ENCODE measurements at places on chromosomes 1 and 21.

DNA sequence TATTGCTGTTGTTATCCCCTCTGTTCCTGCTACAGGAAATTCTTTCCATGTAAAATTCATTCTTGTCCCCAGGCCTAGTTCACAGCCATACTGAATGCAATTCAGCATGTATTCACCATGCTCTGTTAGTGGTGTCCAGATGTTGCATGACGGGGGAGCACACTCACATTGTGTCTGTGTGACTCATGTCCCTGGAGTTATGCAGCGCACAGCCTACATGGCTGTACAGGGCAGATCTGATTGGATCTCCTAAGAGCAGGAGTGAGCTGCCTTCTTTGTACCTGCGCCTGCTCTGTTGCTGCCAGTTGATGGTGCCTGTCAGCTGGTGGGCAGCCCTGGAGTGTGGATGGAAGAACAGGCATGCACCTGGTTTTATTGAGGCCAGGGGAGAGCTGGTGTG lies 17.6 kb downstream of the HTR6 start:
- no peak for DNase-seq

DNA sequence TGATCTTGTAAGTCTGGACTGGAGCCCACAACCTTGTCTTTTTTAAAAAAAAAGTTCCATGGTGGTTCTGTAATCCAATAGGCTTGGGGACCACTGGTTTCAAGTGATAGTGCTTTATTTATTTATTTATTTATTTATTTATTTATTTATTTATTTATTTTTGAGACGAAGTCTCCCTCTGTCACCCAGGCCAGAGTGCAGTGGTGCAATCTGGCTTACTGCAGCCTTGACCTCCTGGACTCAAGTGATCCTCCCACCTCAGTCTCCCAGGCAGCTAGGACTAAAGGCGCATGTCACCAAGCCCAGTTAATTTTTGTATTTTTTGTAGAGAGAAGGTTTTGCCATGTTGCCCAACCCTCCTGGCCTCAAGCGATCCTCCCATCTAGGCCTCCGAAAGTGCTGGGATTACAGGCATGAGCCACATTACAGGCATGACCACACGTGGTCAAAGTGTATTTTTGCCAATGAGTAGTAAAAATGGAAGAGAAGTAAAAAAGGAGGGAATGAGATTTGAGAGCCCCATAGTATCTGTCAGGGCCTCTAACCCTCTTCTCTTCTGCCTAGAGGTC lies 44.8 kb upstream of the ARHGAP29 start:
- DNase-seq: no peak

- DNase-seq: no peak
Observed at GRCh38 chr1:233503366-233503954, 110.4 kb upstream of the KCNK1 start.

- peak; percentile 68 for DNase-seq
Observed at GRCh38 chr1:151839457-151840403, at the start of gene C2CD4D. Gene C2CD4D, minus strand, starts transcription at chr1:151839820. Its CDS starts 831 bp downstream, at chr1:151838989.

- peak; percentile 8 for DNase-seq
Observed at GRCh38 chr21:43193651-43194302, 25.0 kb downstream of the CRYAA start.

- no peak for DNase-seq
Observed at GRCh38 chr1:244254467-244254866, 197.2 kb downstream of the ADSS2 start.

DNA sequence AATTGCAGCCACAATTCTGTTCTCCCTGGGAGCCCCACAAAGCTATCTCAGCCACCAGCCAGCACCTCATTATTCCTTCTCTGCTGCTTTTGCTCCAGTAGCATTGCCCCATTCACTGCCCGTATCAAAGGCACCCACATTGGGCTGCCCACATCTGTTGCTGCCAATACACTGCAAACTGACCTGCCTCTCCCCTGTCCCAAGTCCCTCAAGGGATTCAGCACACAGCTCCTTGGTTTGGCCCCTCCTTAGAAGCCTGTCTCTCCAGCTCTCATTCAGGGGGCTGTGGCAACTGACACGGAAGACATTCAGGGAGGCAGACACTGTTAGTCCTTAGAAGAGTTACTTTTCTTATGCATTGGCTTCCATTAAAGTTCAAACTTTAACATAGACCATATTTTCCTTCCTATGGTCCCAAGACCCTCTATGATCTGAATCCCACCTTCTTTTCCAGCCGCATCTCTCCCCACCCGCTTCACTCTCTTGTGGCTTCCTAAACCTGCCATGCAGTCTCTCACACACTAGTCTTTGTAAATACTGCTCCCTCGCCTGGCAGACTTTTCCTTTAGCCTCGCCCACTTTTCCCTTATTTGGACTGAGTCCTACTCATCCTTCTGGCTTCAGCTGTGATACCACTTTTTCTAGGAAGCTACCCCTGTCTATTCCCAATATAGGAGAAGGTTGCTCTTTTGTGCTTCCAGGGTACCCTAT lies 19.3 kb upstream of the KLHDC8A start:
- no peak for DNase-seq

DNA sequence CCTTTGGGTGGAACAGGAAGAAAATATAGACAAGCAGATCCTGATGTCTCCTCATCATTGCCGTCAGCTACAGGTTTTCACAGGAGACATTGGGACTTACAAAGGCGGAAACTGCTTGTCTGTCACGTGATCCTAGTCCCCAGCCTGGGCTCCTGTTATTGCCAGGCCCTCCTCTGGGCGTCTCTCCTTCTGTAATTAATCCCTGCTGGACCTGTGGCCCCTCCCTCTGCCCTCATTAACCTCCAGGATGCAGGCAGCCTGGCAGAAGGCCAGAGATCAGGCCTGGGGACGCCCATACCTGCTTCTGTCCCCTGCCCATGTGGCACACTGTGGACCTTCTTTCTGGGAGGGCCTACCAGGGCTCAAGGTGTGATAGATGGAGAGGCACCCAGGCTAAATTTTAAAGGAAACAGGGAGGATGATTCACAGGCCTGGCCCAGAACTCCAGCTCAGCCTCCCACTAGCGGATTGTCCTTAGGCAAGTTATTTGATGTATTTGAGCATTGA lies 2.4 kb downstream of the S100A5 start:
- DNase-seq: no peak

DNA sequence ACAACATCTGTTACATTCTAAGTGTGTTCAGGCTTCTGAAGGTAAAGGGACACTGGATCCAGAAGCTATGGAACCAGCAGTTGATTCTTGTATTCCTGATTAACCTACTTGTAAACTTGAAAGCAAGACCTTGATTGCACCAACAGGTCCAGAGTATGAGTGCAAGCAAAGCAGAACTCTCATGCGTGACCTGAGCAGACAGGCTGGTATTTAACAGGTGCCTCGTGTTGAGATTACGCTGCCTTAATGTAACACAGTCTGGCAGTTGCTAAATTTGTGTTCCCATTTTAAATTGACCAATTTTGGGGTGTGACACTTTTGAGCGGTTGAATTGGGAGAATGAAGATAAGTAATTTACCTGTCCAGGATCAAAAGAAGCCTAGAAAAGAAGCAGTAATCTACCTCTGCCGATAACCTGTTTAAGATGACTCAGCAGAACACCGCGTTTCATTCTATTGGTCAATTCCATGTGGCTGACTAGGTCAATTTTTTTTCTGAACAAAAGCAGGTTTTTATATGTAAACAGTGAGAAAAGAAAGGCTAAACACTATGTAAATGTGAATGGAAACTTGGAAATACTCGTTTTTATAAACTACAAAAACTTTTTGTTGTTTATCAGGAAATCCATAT lies 147.6 kb downstream of the DYRK1A start:
- no peak for DNase-seq

DNA sequence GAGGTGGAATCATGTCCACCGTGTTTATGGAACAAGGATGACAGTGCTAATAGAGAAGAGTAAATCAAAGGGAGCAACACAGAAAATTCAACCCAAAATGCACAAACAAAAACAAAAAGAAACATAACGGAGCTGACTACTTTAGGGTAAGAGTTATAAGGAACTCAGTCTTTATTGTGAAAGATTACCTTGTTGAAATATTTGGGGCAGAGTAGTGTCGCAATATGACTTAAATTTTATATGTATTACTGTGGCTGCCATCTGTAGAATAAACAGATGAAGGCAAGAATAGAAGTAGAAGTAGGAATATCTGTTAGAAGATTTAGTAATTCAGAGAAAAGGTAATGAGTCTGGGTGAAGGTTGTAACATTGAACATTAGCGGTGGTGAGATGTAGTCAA lies 913.9 kb downstream of the BRINP3 start:
- no peak for DNase-seq

DNA sequence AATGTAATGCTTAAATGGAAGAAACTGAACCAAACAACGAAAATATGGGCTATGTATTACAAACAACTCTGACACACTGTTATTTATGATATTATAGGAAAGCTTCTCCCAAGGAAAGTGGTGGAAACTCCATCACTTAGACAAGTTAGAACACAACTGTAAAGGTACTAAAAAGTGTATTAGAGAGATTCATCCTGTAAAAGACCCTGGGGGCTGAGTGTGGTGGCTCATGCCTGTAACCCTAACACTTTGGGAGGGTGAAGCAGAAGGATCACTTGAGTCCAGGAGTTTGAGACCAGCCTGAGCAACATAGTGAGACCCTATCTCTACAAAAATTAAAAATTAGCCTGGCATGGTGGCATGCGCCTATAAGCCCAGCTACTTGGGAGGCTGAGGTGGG lies 7.4 kb upstream of the UBE4B start:
- DNase-seq: no peak

DNA sequence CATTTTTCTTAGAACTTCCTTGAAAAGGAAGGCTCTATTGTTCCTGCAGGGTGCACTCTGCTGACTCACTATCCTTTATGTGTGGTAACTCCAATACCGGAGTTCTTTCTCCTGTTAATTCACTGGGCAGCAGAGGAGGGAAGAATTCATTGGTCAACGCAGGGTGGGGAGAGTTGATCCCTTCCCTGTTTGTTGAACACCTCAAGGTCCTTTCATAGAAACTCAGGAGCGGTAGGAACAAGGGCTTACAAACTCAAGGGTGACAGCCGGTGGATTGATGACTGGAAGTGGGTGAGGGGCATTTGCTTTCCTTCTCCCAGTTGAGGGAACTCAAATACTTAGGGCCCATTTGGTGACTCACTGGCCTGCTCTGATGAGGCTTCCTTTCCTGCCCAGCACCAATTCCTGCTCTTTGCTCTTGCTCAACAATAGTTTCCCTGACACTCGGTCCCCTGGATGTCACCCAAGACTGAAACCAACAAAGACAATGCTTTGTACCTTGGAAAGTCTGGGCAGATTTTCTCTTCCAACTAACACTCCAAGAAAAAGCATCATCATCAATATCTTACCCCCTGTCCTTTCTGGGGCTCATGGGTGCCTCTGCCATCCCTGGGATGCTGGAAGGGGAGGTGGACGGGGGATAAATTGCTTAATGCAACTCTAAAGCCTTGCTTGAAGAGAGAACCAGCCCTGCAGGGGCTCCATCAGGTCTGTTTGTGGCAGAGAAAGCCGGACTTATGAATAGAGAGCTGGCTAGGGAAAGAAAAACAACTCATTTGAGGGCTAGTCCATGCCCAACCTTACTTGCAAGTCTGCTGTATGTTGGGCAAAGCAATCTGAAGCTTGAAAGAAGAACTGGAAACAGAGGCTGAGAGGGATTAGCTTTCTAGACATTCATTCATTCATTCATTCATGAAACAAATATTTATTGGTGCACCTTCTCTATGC lies 9.3 kb downstream of the SLC26A9 start:
- DNase-seq: no peak

DNA sequence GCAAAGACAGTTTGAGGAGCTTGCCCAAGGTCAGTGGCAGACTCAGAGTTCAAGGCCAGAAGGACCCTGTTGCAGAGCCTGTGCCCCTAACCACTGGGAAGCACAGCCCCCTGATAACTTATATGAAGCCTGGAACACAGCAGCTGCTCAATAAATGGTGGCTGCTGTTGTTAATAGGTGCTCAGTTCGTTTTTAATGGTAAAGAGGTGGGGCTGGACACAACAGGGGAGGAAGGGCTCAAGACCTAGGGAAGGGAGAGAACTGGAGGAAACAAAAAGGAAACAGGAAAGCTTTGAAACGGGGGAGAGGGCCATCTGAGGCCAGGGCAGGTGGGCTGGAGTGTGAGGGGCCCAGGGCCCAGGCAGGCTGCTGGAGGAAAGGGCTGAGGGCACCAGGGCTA lies 125.4 kb downstream of the LACTBL1 start:
- no peak for DNase-seq

GRCh38 chr21:14744368-14744767 lies 198.3 kb upstream of the SAMSN1 start:
- no peak for DNase-seq

GRCh38 chr21:38474124-38474523 lies 24.2 kb downstream of the ERG start:
- DNase-seq: no peak

DNA sequence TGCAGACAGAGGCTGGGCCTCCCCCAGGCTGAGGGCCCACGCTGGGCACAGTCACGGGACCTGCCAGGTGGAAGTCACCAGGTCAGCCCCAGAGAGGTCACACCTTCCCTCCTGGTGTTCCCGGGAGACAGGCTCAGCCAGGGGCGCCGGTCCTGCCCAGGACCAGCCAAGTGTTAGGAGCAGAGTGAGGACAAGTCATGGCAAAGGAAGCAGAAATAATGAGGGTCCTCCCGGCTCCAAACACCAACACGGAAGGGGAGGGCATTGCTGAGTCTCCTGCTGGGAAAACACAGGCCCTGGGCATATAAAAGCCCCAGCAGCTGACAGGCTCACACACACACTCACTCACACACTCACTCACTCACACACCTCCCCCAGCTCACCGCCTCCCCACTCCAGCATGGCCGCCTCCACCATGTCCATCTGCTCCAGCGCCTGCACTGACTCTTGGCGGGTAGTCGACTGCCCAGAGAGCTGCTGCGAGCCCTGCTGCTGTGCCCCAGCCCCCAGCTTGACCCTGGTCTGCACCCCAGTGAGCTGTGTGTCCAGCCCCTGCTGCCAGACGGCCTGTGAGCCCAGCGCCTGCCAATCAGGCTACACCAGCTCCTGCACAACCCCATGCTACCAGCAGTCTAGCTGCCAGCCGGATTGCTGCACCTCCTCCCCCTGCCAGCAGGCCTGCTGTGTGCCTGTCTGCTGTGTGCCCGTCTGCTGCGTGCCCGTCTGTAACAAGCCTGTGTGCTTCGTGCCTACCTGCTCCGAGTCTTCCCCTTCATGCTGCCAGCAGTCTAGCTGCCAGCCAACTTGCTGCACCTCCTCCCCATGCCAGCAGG lies at the start of gene KRTAP10-10:
KRTAP10-10 (plus strand) TSS at position 339 of the 833 bp plus-strand sequence; CDS start at position 401, 62 bp downstream.
- DNase-seq: no peak

DNA sequence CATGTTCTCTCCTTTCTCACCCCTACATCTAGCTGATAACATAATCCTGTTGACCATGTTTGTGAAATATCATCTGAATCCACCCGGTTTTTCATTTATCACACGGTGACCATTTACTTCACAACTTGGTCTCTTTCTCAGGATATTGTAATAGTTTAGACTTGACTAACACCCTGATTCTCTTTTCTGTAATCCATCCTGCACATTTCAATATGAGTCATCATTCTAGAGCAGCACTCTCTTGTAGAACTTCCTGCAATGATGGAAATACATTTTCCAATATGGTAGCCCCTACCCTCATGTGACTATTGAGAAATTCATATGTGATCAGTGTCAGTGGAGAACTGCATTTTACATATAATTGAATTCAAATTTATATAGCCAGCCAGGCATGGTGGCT lies 2.3 kb upstream of the JAM2 start:
- DNase-seq: no peak

GRCh38 chr1:77716065-77716464 lies 33.6 kb upstream of the ZZZ3 start:
- DNase-seq: no peak

Measured in activated CD8-positive, alpha-beta memory T cell treated with anti-CD3 and anti-CD28 coated beads, Interleukin-2, amount 50 U/mL, for 4 hours (primary cell).